Putamen (tissue), 1 donor: ENCODE measurements at places on chromosomes 3 and 15.

- no peak for DNase-seq
These were observed 156.0 kb upstream of the MCTP2 start for GRCh38 chr15:94075349-94075748.

- DNase-seq = no peak
These were observed 67.9 kb downstream of the CRTC3 start for GRCh38 chr15:90597577-90597976.

- no peak for DNase-seq
These were observed 214.6 kb upstream of the UBE2E2 start for GRCh38 chr3:22988566-22988965.

GRCh38 chr15:101394654-101395053 lies 94.9 kb downstream of the PCSK6 start:
- no peak for DNase-seq

DNA sequence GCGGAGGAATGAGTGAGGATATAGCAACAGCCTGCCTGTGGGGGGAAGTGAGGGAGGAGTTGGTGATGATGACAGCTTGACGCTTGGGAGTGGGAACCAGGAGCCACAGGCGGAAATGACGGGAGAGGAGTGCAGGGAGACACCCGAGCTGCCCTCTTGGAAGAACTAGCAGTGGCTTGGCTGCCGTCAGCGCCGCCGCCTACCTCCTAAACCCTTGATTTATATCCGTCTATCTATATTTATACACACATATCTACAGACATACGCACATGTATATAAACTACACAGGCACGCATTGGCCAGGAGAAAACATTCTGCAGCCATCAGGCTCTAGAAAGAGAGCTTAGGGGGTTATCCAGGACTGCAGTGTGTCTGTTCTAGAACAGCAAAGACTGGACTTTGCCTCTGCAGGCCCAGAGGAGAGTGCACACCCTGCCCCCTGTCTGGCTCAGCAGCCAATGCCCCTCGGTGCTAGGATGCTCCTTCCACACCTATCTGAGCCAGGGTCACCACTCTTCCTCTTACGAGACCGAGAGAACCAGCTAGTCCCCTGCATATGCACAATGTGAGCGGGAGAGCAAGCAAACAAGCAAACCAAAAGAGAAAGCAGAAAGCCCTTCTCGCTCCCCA lies 45.3 kb upstream of the MAGEF1 start:
- peak; percentile 66 for DNase-seq

GRCh38 chr3:60967141-60967540 lies 284.1 kb downstream of the FHIT start:
- DNase-seq = no peak

GRCh38 chr15:69337138-69337537 lies 38.4 kb downstream of the PAQR5 start:
- no peak for DNase-seq

- no peak for DNase-seq
These were observed 181.5 kb upstream of the LMCD1 start for GRCh38 chr3:8319935-8320634.
